ENCODE measurements at places on chromosomes 7 and 10.

- no peak for DNase-seq
Measured at GRCh38 chr10:121880895-121881294, 46.9 kb downstream of the ATE1 start.

- no peak for DNase-seq
Measured at GRCh38 chr7:26388256-26388655, 96.6 kb downstream of the SNX10 start.

DNA sequence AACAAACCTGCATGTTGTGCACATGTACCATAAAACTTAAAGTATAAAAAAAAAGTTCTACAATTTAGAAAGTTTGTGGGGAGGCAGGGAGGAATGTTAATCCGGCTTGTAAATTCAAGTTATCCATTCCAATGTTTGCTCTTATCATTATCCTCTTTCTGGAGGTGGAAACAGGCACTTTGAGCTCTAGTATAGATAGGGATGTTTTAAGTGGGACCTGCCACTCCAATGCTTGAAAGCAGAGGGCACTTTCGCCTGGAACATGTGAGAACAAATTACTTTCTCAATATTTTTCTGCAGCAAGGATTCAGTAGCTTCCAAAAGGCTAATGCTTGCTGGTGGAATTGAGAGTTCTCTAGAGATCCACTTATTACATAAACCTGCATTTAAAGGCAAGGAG lies 45.6 kb downstream of the FEZF1 start:
- no peak for DNase-seq

DNA sequence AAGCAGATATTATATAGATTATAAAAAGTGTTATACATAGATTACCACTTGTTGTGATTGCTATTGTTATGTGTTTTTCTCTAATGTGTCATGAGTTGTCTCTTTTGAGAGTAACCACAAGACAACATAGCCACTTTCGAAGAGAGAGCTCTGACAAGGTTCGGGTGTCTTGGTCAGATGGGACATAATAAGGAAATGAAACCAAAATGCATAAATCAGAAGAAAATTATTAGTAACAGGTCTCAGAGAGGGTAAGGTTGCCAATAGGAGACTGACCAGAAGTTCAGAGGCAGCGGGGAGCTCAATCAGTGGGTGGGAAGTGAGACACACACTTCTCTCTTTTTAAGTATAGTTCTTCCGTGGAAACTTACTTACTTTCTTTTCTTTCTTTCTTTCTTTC lies 639.2 kb upstream of the POT1 start:
- DNase-seq, result no peak

GRCh38 chr7:48168159-48168558 lies 3.1 kb upstream of the ABCA13 start:
- no peak for DNase-seq

GRCh38 chr7:109206196-109206595 lies 636.5 kb downstream of the DNAJB9 start:
- DNase-seq, result no peak

- DNase-seq, result no peak
Measured at GRCh38 chr10:70054902-70055301, 2.3 kb downstream of the MACROH2A2 start.

GRCh38 chr7:140342727-140343514 lies 55.4 kb downstream of the SLC37A3 start:
- no peak for DNase-seq

- DNase-seq, result peak; percentile 80
Measured at GRCh38 chr10:103659674-103660363, 166.3 kb downstream of the NEURL1 start.

GRCh38 chr7:138864667-138865066 lies 66.7 kb upstream of the ATP6V0A4 start:
- DNase-seq, result no peak

DNA sequence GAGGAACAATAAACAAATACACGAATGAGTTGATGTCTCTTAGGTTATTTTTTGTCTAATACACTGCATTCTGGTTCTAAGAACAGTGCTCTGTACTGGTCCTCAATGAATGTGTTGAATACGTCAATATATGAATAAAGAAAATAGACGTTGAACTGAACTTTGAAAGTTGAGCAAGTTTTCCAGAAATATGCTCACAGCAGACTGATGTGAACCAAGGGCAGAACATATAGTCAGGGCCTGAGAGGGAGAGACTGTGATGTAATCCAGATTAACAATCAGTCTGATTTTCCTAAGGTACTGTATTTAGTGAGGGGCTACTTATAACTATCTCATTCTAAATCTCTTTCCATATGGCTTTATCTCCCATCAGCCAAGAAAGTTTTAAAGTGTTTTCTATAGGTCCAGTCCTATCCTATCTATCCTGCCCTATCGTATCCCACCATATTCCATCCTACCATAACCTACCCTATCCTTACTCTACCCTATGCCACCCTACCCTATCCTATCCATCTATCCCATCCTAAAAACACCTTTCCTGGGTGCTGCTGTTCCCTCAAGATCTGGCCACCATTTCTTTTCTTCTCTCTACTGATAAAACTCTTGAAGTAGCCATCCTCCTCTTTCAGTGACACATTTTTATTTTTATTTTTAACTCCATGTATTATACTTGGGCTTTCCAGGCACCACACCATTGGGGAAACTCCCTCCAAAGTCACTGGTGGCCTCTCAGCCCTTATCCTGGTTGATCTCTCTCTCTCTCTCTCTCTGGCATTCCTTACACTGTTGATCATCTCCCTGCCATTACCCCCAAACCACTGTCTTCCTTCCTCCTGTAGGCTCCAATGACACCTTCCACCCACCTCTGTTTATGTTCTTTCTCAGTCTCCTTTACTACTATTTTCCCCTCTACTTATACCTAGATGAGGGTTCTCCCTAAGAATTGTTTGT lies 212.3 kb upstream of the SLC26A5 start:
- no peak for DNase-seq

DNA sequence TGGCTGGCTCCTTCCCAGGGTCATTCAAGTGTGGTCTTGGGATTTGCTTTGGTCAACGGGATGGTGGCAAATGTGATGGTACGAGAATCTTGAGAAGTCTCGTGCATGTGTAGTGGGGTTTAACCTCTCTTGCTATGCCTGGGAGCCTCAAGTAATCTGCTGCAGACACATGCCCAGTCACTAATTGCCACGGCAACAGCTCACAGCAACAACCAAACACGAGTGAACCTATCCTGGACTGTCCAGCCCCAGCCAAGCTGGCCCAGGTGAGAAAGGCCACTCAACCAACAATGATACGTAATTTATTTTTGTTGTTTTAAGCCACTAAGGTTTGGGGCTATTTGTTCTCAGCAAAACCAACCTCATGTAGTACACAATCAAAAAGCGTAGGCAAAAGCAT lies 38.1 kb upstream of the DDC start:
- no peak for DNase-seq

GRCh38 chr10:111348076-111348475 lies 271.2 kb downstream of the ADRA2A start:
- DNase-seq, result no peak

DNA sequence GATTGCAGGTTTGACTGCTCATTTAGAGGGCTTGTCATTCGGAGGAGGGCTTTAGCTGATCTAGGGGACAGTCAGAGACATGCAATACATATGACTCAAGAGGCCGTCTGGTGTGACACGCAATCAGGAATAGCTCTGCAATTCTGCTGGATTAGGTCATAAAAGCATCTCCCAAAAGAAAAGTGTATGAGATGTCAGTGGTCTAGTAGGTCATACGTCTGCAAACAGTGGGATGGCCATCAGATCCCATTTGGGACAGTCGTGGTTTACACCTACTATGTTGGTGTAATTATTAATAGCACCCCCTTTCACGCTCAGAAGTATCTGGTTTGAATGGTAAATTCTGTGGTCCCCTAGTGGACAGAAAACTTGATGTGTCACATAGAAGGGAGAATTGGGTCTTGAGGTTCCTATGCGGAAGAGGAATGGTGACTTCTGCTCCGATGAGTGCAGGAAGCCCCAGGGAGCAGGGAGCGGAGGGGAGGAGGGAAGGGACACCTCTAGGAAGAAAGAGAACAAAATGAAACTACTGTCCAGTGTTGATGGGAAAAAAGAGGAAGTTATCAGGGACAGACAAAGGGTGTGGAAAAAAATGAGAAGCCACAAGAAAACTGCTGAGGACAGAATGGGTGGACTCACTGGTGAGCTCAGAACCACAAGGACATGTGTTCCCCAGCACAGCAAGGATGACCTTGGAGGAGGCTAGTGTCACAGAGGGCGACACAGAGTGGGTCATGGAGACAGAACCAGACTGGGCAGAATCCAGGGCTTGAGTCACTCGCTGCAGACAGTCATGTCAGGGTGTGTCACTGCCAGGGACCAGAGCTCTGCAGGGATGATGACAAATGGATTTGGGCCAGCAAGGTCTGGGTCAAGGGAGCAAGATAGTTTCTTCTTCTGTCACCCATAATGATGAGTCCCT lies 59.9 kb downstream of the MAP3K8 start:
- no peak for DNase-seq

- no peak for DNase-seq
Measured at GRCh38 chr10:5198386-5198785, 1.7 kb downstream of the AKR1C4 start.

GRCh38 chr7:28269700-28270361 lies 89.2 kb upstream of the JAZF1 start:
- no peak for DNase-seq

DNA sequence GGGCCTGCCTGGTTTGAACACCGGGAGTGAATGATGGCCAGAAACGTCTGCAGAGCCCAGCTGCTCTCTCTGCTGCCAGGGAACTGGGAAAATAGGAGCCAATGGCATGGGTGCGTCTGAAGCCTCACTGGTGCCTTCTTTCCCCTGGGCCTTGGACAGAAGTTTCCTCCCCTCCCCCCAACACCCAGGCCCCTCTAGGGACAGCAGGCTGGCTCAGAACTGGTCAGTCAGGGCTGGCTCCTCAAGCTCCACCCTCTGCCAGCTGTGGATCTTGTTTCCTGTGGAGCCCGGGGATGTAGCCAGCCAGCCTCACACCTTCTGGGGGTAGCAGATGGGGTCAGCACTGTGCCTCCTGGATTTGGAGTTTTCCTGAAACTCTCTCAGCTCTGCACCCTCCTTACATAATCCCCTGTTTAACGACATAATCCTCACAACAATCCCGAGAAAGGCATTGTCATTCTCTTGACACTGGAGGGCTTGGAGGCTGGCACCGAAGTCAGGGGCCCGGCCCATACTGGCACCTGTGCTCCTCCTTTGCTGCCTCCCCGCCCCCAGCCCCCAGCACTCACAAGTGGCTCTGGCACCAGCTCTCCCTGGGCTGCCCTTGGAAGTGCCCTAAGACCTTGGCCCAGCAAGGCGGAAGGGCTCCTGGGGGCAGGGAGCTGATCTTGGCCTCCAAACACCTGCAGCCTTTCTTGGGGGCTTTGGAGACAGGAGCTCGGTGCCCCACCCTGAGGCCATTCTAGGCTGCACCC lies 5.7 kb downstream of the LDB3 start:
- no peak for DNase-seq

DNA sequence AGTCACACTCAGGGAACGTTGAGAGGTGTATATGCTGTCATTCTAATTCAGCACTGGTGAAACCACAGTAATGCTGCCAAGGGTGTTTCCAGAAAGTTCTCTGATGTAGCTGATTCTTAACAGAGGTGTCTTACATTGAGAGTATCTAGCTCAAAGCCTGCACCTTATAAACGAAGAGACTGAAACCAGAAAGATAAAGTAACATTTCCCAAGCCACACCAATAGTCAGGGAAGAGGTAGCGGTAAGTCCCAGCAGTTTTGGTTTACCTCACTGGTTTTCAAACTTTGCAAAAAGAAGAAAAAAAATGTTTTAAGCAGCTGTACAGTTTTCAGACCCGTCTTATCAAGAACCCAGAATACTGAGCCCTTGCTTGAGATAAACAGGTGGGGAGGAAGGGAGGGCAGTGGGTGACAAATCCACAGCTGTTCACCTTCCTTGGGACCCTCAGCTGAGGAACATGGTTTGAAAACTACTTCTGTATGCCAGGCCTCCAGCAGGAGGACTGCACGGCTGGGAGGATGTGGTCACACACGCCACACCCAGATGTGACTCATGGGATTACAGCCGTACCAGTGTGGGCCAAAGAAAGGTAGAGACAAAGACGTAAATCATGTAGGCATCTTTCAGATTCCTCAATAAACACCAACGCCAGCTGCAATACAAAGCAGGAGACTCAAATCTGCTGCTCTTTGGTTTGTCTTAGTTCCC lies 63.9 kb upstream of the GSDME start:
- DNase-seq, result peak; percentile 86

GRCh38 chr7:75987805-75988567 lies 6.4 kb downstream of the TMEM120A start:
- DNase-seq, result no peak

DNA sequence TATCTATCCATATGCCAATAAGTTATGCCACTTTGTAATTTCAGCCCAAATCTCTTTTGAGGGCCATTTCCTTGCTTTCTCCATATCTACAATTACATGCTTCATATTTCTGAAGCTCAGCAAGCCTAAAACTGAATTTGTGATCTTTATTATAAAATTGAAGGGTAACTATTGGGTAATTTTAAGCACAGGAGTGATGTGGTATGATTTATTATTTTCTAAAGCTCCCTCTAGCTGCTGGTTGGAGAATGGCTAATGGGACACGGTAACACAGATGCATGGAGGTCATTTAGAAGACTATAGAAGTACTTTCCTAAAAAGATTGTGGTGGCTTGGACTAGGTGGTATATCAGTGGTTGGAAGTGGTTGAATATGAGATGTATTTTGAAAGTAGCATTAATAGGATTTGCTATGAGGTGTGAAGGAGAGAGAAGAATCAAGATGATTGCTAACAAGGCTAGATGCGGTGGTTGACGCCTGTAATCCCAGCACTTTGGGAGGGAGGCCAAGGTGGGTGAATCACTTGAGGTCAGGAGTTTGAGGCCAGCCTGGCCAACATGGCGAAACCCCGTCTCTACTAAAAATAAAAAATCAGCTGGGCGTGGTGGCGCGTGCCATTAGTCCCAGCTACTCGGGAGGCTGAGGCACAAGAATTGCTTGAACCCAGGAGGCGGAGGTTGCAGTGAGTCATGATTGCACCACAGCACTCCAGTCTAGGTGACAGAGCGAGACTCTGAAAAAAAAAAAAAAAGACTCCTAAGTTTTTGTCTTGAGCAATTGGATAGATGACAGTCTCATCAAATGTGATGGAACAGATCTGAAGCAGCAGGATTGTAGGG lies 13.9 kb downstream of the KLHDC10 start:
- DNase-seq, result no peak

GRCh38 chr10:93813507-93814465 lies 56.0 kb downstream of the LGI1 start:
- DNase-seq, result peak; percentile 48

DNA sequence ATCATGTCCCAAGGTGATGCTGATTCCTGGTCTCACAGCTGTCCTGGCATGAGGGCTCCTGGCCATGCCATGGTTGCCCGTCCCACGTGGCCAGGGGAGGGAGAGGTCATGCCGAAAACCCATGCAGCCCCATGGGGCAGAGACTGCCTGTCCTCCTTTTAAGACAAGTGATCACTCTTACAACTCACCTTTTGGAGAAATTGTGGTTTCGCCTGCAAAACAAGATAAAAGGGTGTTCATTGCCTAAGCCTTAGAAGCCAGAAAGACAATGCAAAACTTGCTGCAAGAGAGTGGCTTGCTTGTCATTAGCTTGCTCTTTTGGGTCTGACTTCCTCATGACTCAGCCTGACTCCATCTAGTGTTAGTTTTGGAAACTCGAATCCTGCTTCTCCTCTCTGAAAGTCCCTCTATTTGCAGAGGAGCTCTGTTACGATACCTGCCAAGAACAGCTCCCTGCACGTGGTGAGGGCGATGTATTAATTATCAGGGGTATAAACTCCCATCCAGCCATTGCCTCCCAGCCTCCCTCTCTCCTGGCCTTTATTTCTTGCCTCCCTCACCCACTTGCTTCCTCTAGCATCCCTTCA lies 26.7 kb downstream of the TMEM273 start:
- no peak for DNase-seq

Measured in activated CD4-positive, alpha-beta T cell treated with anti-CD3 and anti-CD28 coated beads, Interleukin-2, amount 10 ng/mL, durations not matched to agents 7 days and 5 days (primary cell).